ENCODE measurements at places on chromosomes 11 and 22.

- no peak for DNase-seq
Observed at GRCh38 chr11:2209370-2209801, 37.8 kb upstream of the TH start.

DNA sequence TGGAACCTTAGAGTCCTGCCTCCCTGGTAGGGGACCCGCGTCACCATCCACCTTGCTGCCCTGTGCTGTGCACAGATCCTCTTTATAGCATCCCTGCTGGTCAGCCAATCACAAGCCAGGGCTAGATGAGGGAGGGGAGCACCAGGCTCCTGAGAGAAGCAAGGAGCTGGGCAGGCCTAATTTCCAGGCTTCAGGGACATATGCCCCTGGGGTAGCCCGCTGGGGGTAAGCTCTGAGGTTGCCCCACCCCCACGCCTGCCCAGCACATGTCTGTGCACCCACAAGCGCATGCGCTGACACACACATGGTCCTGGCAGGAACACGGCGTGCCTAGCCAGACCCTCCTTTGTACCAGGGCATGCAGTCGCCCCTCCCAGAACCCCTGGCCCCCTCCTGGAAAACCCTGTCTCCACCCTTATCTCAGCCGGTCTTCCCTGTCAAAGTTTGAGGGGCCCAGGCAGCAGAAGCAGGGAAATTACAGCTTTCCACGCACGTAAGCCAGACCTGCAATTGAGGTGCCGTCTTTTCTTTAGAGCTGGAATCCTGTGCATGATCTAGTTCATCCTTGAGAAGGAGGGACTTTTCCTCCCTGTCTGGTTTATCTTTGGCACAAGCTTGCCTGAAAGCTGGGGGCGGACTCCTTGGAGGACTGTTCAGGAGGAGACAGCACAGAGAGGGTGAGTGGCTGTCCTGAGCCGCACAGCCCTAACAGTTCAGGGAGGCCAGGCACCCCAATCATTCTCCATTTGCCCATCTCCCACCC is 2.1 kb downstream of the SSTR3 start:
- peak; percentile 24 for DNase-seq

DNA sequence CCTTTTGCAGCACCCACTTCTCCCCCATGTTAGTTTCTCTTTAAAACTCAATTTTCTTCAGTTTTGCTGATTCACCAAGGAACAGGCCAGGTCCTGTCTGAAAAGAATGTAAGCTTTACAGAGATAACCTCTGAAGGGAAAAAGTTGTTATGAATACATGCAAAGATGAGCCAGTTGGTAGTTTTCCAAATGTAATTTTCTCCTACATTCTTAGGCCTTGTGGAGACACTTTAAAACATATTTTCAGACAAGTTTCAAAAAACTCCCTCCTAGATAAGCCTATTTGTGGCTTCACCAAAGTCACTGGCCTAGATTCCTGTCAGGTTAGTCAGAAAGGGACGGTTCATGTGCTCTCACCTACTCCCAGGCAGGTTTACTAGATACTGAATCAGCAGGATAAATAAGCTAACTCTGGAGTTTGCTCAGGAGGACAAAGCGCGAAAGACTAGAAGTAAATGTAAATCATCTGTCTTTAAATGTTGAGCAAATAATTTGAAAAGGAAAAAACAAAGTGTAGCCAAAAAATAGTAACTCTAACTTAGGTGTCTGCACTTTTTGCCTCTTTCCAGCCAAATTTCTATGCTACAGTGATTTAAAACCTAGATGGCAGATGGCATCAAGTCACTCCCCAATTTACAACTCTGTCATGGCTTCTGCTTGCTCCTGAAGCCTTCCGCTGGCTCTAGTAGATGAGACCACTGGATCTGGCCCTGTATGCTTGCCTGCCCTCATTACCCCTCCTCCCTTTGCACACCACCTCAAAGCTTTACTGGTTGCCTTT is 4.9 kb upstream of the ATP6V1E1 start:
- no peak for DNase-seq

DNA sequence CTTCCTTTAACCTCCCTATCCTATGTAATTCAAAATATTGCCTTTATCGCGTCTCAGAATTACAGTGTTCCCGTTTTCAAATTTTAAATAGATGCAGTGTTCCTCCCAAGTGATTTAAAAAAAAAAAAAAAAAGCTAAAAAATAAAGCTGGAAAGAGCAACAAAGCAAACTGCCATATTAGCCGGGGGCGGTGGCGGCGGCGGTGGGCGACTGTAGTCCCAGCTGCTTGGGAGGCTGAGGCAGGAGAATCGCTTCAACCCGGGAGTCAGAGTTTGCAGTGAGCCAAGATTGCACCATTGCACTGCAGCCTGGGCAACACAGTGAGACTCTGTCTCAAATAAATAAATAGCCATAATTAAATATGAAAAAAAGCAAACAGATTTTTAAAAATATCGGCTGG is 5.5 kb upstream of the AGBL2 start:
- no peak for DNase-seq

DNA sequence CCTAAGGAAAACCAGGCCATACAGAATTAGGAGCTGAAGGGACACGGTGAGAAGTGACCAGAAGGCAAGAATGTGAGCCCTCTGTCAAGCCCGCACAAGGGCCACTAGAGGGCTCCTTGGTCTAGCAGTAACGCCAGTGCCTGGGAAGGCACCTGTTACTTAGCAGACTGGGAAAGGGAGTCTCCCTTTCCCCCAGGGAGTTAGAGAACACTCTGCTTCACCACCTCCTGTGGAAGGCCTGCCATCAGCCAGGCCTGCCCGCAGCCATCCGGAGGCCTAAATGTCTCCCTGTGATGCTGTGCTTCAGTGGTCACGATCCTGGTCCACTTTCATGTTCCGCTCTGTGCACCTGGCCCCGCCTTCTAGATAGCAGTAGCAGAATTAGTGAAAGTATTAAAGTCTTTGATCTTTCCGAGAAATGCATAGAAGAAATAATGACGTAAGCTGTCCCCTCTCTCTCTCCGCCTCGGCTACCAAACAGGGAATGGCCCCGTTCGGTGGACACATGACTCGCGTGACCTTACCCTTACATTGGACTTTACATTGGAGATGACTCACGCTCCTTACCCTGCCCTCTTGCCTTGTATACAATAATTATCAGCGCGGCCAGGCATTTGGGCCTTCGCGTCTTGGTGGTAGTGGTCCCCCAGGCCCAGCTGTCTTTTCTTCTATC is 10.7 kb upstream of the GSTP1 start:
- no peak for DNase-seq

DNA sequence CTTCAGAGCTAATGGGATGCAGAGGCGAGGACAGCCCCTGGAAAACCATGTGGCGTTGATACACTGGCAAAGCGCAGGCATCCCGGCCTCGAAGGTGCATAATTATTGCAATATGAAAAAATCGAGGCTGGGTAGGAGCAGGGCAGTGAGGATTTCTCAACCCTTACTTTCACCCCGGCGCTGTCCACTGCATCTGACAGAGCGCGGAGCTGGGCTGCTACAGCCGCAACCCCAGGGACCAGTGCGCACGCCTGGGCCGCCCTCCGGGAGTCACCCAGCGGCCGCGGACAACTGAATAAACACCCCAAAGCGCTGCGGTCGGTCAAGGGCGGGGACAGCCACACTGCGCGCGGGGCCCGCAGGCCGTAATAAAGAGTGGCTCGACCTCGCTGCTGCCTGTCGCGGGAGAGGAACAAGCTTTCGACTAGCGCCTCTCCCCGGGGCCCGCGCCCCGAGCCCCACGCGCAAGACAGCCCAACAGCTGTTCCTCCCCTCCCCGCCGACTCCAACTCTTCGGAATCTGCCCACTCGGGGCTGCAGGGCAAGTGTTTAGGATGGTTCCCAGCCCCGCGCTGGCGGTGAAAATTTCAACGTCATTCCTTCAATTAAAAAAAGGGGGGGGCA is 3.6 kb upstream of the WT1 start:
- no peak for DNase-seq

DNA sequence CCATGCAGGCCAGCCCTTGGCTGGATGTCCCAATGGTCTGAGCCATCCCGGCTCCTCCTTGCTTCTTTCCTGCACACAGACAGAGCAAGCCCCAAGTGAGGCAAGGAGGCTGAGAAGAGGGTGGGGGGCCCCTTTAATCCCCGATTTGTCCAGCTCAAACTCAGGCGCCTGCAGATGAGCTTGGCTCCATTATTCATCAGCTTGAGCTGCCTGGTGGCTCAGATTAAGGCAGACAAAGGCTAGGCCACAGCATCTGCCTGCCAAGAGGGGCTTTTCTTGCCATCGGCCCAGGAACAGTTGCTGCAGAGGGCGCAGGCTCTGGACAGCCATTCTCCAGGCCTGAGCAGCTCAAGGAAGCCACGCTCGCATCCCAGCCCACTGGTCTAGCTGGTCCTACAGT is 35.4 kb downstream of the LMO1 start:
- DNase-seq: no peak

- peak; percentile 60 for DNase-seq
Observed at GRCh38 chr11:114163830-114164401, 104.4 kb downstream of the ZBTB16 start.

DNA sequence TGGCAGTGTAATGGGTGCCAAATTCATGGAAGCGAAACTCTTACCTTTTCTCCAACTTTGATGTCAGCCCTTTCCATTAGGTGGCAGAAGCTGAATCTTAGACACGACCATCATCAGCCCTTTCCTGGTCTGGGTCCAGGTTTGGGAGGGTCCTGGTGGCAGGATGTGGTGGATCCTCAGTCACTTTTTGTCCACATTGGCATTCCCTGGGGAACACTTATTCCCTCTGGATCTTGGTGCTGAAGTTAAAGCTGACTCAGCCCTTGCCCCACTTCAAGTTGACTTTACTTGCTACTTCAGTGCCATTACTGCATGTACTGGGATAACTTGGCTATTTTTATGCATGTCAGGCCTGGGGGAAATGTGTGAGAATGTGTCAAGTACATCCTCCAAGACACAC is 16.6 kb upstream of the NTM start:
- DNase-seq: no peak

DNA sequence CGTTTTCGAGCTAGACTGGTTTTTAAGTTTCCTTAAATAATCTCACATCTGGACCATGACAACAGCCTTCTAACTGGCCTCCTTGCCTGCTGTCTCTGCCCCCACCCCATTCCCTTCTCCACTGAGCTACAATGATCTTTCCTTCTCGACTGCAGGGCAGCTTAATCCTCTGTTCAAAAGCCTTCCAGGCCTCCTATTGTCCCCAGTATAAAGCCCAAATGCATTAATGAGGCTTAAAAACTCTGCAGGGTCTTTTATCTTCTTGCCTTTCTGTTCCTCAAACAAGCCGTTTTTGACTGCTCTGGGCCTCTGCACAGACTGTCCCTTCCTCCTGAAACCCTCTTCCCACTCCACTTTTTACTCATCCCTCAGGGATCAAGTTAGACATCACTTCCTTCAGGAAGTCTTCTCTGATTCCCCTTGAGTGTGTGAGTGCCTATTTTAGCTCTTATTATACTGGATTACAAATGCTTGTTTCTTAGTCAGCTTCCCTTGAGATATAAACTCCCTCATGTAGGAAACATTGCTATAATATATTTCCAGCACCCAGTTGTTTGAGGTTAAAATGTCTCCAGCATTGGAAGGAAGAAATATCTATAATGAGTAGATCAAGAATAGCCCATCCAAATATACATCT is 23.6 kb upstream of the PAMR1 start:
- no peak for DNase-seq

- no peak for DNase-seq
Observed at GRCh38 chr11:113188371-113188834, 126.0 kb upstream of the TTC12 start.

DNA sequence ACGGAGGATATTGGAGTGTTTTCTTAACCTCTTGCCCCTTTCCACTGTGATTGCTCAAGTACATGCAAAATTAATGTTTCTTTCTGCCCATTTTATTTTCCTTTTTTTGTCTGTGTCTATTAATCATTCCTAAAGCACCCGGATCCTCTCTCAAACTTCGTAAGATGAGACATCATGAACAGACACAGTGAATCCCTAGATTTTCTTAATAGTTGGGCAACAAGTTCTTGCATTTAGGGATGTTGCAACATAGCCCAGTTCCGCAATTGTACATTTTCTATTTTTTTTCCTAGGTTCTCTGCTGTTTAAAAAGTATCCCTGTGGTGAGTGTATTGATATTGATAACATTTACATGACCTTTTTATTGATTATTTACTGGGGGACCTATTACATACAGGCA is 2.9 kb downstream of the FAM111A start:
- DNase-seq: no peak

GRCh38 chr11:15185021-15185420 is 70.3 kb downstream of the INSC start:
- DNase-seq: no peak

DNA sequence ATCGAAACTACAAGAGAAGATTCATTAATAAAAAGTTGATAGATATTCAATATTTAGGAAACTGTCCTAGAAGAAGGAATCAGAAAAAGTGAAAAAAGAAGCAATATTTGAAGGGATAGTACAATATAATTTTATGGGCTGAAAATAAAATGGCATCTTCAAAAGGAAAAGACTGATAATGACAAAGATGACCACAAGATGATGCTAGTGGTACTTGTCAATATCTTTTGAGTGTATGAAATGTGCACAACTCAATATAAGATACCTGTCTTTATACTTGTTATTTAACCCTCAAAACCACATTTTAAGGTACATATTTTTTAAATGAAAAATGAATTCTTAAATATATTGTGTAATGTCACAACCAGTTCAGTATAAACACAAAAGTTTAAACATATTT is 1059.6 kb upstream of the RAG2 start:
- no peak for DNase-seq

DNA sequence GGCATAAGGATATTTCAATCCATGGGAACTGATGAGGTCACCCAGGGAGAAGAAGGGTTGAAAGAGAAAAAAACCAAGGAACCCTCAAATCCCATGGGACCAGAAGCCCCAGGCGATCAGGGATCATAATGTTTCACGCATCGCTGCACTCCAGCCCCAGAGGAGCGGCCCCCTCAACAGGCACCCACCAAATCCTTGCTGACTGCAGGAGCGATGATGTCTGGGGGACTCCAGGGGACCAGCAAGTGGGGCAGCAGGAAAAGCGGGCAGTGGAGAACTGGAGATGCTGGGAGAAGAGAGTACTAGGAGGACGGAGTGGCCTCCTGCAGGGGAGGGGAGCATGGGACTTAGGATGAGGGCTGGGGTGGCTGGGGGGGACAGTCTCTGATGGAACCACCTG is 47.7 kb upstream of the LINC01488 start:
- DNase-seq: peak; percentile 12

DNA sequence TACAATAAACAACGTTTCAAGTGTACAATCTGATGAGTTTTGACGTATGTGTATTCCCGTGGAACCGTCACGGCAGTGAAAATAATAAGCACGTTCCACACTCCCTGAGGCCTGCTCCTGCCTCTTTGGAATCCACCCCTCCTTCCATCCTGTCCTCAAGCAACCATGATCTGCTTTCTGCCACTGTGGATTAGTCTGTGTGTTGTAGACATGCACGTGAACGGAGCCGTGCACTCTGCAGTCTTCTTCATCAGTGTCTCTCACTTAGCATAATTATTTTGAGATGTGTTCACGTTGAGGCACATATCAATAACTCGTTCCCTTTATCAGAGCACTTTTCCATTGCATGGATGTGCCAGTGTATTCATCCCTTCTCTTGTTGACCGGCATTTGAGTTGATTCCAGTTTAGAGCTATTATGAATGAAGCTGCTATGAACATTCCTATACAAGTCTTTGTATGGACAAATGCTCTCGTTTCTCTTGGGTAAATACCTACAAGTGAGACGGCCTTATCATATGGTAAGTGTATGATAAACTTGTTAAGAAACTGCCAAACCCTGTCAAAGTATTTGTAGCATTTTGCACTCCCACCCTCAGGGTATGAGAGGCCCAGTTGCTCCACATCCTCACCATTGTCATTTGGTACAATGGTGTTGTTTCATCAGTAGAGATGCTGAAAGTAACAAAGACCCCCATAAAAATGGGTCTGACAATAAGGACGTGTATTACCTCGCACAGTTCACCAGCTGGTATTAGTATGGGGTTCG is 102.8 kb upstream of the CRYBB3 start:
- DNase-seq: no peak

GRCh38 chr11:116918925-116919655 is 81.7 kb upstream of the APOA1 start:
- DNase-seq: no peak

Data from left hindlimb (tissue), 1 donor.